Fibroblast of skin of scalp (primary cell): ENCODE measurements at places on chromosomes 3 and 15.

DNA sequence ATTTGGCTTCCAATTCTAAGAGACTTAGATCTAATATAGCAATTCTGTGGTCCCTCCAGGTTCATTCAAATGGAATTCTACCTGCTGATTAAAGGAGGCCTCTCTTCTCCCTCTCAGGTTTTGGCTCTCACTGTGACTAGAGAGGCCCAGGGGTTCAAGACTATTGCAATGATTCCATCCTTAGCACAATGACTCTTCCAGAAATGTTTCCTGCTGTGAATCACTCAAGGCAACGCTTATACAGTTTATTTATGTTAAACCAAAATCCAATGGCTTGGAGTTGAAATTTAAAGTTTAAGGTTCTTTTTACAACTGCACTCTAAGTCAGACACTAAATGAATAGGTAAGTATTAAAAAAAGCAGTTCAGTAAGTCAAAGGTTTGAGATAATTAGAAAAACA is 39.9 kb downstream of the IFT57 start:
- no peak for DNase-seq

GRCh38 chr3:48446043-48446424 is 503 bp upstream of the ATRIP start:
- no peak for DNase-seq

DNA sequence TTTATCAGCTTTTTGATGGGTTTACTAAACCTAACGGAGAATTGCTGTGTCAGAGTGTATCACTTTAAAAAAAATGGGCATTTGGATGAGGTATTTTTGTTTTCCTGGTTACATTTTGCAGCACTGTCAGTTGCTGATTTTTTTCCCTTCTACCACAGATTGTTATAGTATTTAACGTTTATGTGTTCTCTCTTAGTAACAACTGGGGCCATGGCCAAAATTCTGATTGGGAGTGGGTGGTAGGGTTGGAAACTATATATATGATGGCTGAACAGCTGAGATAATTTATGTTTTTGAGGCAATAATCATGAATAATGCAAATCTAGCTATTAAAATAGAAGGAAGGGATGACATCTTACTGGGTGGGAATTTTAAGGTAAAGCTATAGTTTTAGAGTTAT is 229.4 kb upstream of the SUCLG2 start:
- no peak for DNase-seq

DNA sequence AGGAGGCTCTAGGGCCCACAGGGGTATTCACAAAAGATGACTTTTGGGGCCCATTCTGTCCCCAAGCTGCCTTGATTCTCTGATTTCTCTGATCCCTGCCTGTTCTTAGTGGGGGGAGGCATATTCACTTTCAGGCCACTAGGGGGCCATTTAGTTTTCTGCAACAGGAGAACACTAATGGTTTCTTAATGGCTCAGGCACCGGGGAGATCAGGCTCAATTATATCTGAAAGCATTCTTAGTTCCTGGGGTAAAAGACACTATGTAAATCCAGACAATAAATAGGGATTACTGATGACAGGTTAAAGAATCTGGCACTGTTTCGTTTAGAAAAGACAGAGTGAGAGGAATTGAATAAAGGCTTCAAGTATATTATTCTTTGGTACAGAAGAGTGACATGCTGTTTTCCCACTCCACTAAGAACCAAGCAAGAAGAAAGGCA is 2.5 kb upstream of the INAFM2 start:
- DNase-seq, result peak; percentile 74
